ENCODE measurements at places on chromosomes 5 and 9.

- DNase-seq: no peak
These were observed 324.4 kb downstream of the PRR16 start for GRCh38 chr5:120788481-120788880.

DNA sequence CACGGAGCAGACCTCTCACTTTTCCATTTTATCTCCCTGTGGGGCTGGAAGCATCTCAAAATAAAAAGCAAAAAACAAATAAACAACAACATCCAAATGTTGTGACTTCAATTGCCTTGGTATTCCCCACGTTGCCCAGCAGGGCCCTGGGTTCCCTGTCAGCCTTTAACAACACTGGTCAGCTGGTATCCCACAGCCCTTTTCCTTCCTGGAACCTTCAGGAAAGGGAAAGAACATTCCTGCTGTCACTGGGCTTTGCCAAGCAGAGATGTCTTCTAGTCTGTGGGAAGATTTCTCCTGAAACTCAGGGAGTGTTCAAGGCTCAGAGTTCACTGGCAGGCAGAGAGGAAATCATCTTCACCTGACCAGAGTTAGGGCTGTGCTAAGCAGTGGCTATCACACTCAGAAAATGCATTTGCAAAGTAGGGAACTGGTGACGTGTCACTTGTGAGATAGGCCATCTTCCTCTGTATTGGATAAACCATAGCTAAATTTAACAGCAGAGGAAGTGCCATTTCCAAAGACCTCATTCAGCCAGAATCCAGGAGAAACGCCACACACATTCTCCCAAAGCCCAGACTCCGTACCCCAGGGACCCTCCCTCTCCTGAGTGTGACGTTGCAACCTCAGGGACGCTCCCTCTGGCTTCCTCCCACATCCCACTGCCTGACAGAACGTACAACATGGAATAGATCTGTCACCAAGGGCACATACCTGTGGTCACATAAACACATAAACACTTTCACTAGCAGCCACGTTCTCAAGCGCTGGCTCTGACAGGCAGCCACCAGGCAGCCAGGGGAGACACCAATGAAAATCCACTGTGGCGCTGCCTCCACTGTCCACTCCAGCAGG lies 274.0 kb upstream of the DAPK1 start:
- DNase-seq: peak; percentile 60

DNA sequence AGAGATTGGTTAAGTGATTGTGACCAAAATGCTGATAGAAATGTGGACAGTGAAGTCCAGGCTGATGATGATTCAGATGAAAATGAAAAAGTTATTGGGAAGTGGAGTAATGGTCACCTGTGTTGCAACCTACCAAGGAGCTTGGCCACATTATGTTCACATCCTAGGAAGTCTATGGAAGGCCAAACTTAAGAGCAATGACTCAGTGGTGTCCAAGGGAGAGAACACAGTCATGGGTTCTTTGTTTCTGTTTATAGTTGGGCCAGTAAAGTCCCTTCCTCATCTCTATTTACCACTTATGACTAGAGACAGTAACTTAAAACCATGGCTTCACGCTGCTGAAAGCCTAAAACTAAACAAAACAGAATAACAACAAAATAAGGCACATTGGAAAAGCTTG lies 555.3 kb upstream of the DAB2 start:
- no peak for DNase-seq

GRCh38 chr5:91182763-91183162 lies 200.4 kb downstream of the ARRDC3 start:
- DNase-seq: no peak

DNA sequence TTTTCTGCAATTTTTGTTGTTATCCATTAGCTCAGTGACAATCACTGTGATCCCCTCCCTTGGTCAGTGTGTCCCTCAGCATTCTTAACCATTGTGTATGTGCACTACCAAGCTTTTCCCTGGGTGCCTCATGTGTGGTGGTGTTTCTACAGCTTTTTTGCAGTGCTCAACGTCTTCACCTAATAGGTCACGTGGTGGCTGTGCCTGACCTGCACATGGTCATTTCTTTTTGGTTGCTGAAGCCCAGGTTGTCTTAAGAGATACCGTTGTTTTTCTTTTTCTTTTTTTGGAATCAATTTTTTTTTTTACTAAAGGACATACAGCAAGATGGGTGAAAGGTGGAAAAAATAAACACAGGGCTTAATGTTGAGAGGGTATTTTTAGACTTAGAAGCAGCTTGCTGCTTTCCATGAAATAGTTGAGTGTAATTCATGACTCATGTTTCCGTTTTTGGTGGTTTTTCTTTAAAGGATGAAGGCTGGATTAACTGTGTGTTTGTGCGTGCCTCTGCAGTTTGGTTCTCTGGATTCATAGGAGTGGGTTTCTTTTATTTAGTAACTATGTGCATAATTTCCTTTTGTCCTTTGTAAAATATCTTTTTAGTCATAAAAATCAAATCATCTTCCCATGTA lies 22.2 kb downstream of the SH3GL2 start:
- no peak for DNase-seq

DNA sequence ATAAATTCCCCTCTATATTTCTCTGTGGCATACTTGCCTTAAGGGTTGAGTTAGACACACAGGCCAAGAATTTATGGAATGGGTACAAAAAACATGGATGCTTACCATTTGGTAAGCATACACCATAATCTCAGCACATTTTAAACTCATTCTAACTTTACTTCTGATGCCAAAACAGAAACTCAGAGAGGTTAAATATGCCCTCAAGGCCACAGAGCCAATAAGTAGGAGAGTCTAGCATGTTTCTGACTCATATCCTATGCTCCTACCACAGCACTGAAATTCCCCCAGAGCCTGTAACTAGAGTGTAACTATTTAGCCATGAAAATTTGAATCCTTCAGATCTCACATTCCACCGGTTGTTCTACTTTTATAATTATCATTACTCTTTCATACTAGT lies 559.7 kb downstream of the ACTL7B start:
- DNase-seq: no peak

GRCh38 chr5:171953860-171954701 lies 52.4 kb downstream of the FBXW11 start:
- DNase-seq: no peak

DNA sequence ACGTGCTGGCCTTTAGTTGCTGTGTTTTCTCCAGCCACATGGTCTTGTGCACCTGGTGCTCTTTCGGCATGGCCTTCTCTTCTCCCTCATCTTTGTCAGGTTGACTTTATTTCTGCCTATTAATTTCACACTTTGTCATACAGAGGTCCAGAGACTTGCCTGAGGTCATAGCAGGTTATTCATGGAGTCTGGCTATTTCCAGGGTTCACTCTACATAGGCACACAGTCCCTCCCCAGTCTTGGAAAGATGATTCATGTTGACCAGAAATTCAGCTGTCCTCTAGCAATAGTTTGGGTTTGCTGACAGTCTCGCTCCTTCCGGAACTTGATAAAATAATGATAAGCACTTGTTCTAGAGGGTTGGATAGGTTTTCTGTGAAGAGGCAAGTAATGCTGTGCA lies 81.6 kb downstream of the ARHGAP26 start:
- no peak for DNase-seq

DNA sequence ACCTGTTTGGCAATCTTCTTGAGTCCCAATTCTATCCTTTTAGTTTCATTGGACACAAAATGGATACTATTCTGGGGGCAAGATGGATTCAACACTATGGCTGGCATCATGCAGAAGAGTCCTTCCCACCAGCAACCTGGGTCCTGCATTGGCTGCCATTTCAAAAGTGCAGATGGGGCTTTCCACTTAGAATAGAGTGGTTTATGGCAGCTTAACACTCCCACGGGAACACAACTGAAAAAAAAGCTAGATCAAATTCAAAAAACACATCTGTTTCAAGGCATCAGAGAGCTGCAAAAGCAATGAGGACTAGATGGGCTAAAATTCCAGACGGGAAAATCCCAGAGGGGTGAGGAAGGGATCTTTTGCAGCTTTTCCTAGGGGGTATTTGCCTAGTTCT lies 11.2 kb upstream of the HMHB1 start:
- DNase-seq: no peak

DNA sequence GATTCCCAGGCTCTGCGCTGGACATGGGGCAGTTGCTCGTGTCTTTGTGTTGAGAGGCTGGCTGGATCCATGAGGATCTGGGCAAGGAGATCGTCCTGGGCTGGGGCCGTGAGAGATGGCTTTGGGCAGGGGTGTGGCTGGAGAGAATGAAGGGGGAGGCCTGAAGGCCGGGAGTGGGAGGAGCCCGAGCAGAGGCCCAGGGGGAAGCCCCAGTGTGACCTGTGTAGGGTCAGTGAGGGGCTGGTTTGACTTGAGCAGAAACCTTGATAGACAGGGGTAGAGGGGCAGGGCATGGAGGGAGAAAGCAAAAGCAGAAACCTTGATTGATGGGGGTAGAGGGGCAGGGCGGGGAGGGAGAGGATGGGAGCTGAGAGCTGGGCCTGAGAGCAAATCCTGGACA lies 54.4 kb upstream of the ASS1 start:
- no peak for DNase-seq

GRCh38 chr9:38312406-38312805 lies 80.1 kb upstream of the ALDH1B1 start:
- DNase-seq: no peak

DNA sequence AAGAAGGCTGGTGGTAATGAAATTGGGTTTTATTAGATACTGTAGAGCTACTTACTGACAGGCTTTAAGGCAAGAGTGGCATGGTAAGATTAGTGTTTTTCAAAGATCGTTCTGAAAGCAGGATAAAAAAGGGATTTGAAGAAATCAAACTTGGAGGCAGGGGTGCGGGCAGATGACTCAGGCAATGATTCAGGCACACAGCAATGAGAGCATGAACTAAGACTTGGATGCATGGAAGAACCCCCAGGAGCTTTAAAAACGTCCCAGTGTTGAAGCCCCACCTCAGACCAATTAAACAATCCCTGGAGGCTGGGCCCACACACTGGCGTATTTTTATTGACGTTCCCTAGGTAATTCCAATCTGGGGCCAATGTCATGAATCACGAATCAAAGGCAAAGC lies 102.5 kb downstream of the SREK1 start:
- no peak for DNase-seq

DNA sequence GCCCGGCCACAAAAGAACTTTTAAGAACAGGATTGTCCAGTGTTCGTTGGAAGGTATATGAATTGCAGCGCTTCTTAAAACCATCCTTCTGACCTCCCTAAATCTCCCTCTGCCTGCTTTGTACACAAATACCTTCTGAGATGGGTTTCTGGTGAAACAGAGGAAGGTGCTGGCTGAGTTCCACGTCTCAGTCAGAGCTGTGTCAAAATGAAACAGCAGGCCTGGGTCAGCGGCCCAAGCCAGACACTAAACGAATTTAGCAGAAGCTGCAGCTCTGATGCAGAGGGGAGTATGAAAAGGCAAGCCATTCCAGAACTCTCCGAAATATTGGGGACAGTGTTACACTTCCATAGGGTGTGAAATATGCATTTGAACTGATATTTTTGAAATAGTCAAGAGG lies 37.8 kb upstream of the CRB2 start:
- DNase-seq: peak; percentile 76

DNA sequence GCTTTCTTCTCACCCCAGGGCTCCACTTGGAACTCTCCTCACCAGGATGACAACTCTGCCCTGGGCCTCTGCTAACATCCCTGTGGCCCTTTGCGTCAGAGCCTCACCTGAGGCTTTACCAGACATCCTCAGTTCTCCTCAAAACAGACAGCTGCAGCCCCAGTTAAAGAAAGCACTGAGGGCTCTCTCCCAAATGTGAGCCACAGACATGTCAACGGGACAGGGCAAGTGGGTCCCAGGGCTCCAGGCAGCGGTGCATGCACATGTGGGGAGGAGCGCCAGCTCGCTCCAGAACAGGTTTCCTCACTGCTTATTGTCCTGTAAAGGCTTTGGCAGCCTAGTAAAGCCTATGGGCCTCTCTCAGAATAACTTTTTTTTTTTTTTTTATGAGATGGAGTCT lies 37.3 kb downstream of the IPPK start:
- DNase-seq: no peak

- no peak for DNase-seq
These were observed 15.2 kb downstream of the SRFBP1 start for GRCh38 chr5:121976979-121977378.

- no peak for DNase-seq
These were observed 17.4 kb downstream of the SLC1A3 start for GRCh38 chr5:36623832-36624231.

- no peak for DNase-seq
These were observed 12.5 kb upstream of the FOXE1 start for GRCh38 chr9:97840521-97840920.

- DNase-seq: no peak
These were observed 22.5 kb upstream of the COMMD10 start for GRCh38 chr5:116062352-116062751.

- no peak for DNase-seq
These were observed 85.8 kb downstream of the SECISBP2 start for GRCh38 chr9:89404074-89404473.

- DNase-seq: no peak
These were observed 6.5 kb downstream of the PPIP5K2 start for GRCh38 chr5:103126557-103126956.

- peak; percentile 64 for DNase-seq
These were observed 575.8 kb upstream of the ZNF462 start for GRCh38 chr9:106287091-106287631.

DNA sequence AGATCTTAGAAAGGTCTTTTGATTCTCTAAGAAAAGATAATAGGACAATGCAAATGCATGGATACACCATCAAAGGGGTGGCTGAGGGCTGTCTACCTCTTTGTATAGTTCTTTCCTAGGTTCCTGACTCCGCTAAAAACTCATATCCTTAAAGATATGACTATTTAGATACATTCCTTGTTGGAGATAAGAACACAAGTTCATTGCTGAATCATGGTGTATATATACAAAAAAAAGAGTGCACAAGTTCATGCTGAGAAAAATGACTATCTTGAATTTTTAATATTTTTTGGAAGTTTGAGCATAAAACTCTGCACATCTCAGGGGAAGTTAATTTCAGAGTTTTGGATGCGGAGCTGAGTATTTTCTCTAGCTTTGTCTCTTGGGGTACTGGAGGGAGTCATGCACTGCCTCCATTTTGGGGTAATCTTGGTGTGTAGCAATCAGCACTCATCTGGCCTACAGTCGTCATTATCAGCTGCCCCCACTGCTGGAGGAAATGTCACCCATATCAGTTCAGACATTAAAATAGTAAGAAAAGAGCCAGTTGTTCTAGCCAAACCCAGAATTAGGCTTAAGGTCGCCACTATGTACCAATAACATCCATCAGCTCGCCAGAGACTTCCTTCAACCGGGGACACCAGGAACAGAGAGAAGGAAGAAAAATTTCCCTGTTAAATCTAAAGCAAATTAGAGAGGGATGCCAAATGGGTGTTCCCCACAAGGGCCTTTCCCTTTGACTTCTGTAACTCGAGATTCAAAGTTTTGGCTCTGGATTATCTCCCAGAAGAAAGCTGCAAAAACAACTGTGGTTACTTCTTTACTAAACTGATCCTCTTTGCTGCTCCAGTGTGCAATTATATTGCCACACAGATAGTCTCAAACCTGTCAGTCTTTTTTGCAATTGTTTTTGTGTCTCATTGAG lies 49.0 kb downstream of the PTTG1 start:
- no peak for DNase-seq
